ENCODE measurements at places on chromosomes 1 and 21.

DNA sequence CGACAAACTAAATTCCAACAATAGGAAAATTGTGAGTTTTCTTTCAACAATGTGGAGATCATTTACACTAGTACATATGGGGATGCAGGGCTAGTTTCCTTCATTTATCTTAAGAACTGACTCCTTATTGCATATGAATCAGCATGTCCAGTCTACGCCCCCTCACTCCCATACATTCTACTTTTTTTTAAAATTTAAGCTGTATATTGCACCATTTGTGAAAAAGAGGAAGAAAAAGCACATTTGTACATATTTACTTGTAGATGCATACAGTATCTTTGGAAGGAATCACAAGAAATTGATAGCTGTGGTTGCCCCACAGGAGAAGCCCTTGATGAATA, 15.9 kb downstream of the VPS26C start:
- no peak for DNase-seq

DNA sequence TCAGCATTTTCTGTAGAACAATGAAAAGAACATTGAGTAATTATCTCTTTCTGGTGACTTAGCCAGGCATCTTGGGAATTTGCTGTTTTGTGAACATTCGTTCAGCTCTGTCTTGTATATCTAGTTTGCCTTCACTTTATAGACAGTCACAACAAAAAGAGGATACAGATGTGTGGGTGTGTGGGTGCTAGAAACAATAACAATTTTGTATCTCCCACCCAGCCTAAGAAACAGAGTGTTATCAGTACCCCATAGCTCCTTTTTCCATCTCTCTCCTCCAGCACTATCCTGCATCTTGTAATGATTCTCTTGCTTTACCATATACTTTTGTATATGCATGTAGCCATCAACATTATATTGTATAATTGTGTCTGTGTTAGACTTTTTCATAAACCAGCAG, 33.0 kb downstream of the AK4 start:
- DNase-seq, result no peak

DNA sequence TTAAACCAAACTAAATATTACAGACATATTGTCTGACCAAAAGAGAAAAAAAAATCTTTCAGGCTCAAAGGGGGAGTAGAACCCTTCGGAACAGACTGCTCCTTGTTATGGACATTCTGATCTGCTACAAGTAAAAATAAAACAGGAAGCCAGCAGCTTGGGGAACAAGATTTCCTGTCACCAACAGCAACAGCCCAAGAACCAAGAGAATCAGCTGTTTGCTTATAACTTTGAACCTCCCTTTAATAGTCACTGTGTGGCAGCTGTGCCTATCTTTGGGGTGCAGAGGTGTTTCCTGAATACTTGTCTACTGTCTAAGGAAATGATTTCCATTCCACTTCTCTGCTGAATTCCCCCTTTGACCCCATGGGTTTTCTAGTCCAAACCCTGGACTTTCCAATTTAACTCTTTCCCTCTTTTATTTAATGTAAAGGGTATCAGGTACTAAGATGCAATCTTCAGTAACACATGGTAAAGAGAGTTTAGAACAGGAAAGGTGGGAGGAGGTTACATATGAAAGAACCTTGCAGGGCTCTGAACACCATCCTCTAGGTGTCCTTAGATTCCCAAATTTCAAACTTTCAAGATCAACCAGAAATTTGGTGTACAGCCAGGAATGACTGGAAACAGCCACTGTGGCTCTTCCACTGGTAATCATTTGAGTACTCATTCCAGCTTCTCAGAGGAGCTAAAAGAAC, 38.6 kb downstream of the GPR3 start:
- DNase-seq, result no peak

GRCh38 chr1:168187177-168187576, 8.4 kb downstream of the TIPRL start:
- DNase-seq, result no peak

DNA sequence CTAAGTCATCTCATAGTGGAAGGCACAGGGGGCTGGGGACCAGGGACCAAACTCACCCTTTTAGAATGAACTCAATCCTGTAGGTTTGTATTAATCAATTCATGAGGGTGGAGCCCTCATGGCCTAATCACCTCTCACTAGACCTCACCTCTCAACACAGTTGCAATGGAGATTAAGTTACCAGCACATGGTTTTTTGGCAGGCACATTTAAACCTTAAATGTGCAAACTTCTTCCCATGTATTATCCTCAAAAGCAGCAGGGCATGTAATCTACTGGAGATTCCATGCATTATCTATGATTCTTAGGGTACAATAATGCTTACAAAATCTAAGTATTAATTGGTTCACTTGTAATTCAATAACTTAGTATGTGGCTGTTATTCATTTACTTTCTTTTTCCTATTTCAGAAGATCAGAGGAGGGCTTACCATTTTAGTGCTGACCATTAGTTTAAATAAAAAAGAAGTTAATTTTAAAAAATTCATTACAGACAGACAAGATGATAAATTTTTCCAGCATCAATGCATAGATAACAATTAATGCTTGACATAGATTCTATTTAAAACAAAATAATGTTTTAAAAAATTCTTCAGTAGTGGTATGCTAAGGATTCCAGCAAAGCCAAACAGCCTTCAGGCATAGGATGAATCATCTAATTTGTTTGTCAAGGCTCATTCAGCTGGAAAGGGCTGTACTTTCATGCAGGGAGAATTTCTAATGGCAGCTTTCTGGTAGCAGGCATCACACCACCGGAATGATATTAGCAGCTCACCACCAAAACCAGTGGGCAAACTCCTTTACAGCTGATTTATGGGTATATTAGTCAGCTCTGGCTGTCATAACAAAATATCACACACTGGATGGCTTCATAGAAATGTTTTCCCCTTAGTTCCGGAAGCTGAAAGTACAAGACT, 124.6 kb upstream of the ZNF648 start:
- DNase-seq, result no peak

All from NK-92 treated with Interleukin-12 subunit alpha and Interleukin-12 subunit beta, amount 100 ng/mL, for 24 hours (cell line).